Mammary epithelial cell (primary cell): ENCODE measurements at places on chromosomes 13 and 19. TPM values are rescaled to one million over a fixed set of nuclear protein-coding genes. Genes with fewer than 3 reads are reported as not detected.

The C1QTNF9 gene
- not detected in 2 replicates for total RNA-seq

The SYCN gene
- not detected in 2 replicates for total RNA-seq

The NCAN gene
- not detected in 2 replicates for total RNA-seq

The ADAT3 gene
- total RNA-seq, result 5.3 and 7.3 TPM in 2 replicates

The SLC25A23 gene
- 21.5 TPM for total RNA-seq
